DND-41 (cell line): ENCODE measurements at places on chromosomes 2 and 18.

DNA sequence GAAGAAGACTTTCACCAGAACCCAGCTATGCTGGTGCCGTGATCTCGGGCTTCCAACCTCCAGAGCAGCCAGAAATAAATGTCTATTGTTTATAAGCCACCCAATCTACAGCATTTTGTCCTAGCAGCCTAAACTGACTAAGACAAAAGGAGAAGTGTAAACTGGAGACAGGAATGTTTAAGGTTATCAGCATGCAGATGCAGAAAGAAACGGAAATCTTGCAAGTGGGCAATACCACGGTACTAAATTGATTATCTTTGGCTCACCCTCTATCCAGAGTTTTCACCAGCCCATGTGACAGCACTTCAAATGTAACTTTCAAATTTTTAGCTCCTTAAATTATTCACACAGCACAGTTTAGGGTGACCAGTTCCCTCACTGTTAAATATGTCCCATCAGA is 5.7 kb upstream of the CAPN14 start:
- DNase-seq, result no peak

DNA sequence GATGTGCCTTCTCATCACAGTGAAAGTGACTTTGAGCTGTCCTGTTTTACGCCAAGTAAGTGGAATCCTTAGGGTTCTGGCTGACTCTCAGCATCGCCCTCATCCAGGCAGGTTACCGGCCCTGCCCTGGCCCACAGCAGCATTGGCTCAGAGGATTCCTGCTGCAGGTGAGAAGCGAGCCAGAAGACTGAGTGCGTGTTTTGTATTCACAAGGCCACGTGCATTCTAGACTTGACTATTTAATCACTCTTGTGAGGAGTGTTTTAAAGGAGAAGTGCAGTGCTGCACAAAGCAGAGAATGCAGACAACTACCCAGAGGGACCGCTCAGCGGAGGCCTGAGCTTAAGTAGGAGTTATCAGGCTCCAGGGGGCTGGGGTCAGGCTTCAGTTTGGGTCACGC is 48.3 kb downstream of the LAMA3 start:
- DNase-seq, result no peak

GRCh38 chr18:5030636-5031035 is 166.4 kb downstream of the AKAIN1 start:
- no peak for DNase-seq

- DNase-seq, result no peak
Observed at GRCh38 chr2:118431997-118432396, 343.7 kb downstream of the INSIG2 start.

DNA sequence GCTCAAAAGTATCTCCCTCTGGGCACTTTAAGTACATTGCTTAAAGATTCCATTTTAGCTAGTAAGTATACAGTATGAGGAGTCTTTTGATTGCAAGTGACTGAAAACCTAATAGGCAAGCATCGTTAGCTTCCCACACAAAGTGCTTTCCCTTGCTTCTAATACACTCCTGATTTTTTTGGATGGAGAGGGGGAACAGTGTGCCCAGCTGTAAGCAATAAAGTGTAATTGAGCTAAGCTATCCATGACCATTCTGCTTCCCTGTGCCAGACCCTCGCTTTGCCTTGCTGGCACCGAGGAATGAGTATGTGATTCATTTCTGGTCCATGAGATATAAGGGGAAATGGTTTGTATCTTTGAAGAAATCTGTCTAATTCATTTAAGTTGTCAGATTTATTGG is 3.8 kb upstream of the ZNF24 start:
- DNase-seq, result no peak
